ENCODE measurements at places on chromosomes 1 and 21.
A peak's percentile ranks its signal among the peaks of the same experiment; 100 is the strongest.

DNA sequence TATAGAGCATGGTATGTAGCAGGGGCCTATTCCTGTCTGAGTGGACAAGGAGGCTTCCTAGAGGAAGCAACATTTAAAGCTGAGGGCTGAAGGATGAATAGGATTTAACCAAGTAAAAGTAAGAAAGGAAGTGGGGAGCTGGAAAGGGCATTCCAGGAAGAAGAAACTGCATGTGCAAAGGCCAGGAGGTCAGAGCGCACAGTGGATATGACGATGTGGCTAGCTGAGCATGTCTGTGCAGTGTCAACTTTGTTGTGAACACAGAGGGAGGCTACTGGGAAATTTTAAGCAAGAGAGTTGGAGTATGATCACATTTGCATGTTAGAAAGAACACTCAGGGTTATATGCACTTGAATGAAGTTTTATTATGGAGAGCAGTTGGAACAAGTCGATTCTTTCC is 28.6 kb upstream of the JUN start:
- no peak for DNase-seq

- DNase-seq = no peak
These were observed 37.1 kb downstream of the EEIG2 start for GRCh38 chr1:108597041-108597440.

DNA sequence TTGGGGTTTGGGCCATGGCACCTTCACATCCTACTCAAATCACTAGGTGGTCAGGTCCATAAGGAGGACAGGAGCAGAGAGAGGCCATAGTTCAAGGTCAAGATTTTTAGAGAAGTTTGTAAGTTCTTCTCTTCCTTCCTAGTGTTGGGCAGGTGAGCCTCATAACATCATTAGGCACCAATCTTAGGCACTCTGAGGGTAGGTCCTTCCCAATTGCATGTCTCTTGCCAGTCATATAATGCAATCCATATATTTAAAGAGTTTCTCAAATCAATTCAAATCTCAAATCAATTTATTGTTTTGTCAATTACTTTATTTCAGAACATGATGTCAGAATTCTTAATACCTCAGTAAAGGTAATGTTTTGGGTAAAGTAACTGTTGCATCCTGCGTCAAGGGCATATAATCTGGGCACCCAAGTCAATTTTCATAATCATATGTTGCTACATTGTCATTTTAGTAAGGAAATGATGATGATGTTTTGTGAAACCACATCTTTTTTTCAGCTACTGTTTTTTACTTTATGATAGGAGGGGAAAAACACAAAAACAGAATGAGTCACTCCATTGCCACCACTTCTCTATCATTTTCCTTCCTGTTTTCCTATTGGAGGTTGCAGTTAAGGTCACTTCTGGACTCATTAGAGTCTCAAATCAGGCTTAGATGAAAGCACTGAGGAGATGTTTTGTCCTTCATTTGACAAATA is 122.7 kb downstream of the UCHL5 start:
- DNase-seq = no peak

DNA sequence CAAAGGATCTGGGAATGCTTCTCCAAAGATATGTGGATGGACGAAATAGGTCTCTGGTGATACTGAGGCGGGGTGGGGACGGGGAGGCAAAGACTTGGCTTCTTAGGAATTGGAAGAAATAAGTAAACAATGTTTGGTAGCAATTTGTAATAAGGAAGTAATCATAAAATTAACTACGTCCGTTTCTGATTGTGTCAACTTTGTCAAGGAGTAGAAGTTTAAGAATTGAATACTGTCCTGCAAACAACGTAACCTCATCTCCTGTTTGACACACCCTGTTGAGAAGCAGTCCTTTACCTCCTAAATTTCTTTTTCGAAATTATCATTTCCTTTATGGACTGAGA is 471 bp downstream of the POLR3C start:
- DNase-seq = peak; percentile 35

DNA sequence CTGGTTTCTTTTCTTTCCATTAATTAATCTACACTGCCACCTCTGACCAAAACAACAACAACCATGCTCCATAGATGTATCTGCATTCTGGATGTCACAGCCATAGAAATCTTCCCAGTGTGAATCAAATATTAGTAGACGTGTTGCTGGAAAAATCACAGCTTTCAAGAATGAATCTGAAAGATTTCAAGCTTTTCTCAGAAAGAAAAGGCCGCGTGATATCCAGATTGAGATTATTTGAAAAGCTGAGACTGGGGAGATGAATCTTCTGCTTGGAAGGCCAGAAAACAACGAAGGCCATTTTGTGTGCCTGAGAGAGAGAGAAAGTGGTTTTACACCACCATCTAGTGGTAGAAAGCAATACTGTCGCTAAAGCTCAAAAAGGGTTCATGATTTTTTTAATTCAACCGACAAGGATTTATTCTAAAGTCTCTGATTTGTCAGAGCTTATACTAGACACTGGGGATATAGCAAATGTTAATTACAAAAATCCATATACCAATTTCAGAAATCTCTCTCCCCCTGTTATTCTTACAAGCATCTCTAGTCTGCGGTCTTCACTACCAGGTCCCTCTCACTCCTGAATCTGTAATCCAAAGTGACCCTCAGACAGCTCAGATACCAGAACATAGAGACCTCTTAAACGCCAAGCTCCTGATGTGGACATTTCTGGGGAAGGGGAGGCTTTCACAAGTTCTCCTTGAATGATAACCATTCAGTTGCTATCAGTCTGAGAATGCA is 87.5 kb upstream of the SGIP1 start:
- DNase-seq = peak; percentile 68

- no peak for DNase-seq
These were observed 21.2 kb downstream of the HFM1 start for GRCh38 chr1:91383456-91383855.

Measured in GM13976 (cell line).